ENCODE measurements at places on chromosomes 4 and X.

GRCh38 chr4:104826171-104826570 lies 320.5 kb upstream of the TET2 start:
- no peak for DNase-seq

GRCh38 chrX:1851527-1851926 lies 236.7 kb downstream of the ASMT start:
- DNase-seq, result no peak

GRCh38 chrX:34586346-34586911 lies 70.7 kb downstream of the TMEM47 start:
- no peak for DNase-seq

DNA sequence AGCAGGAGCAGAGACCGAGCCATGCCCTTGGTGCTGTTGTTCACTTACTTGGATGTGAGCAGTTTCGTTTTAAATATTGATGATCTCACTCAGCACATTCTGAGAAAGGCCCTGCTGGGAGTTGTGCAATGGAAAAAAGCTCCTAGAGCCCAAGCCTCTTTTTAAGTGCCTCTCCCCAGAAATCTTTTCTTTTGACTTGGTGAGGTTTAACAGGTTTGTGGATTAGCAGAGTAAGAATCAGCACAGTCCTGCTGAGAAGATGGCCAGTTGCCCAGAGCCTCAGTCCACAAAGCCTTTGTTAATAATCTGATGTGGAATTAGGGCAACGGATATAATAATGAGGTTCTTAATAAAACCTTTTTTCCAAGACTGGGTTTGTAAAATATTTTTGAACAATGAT lies 157.5 kb upstream of the ATP6AP2 start:
- DNase-seq, result no peak

- DNase-seq, result no peak
Observed at GRCh38 chrX:56000174-56000573, 232.0 kb upstream of the KLF8 start.

All from NCI-H1930 (cell line).